Renal cortical epithelial cell (primary cell): ENCODE measurements at places on chromosomes 1 and 21. TPM values are rescaled to one million over a fixed set of nuclear protein-coding genes. Genes with fewer than 3 reads are reported as not detected.

The CNKSR1 gene
- total RNA-seq: 5.2 and 6.4 TPM in 2 replicates

The SLC45A1 gene
- 0.52 and 2.0 TPM in 2 replicates for total RNA-seq

- DNase-seq: no peak
These were observed 100.4 kb downstream of the MRPL39 start for GRCh38 chr21:25506887-25507286.

- DNase-seq: no peak
These were observed 107.2 kb downstream of the PLPPR5 start for GRCh38 chr1:98897479-98897878.

GRCh38 chr1:33984906-33985565, 121.2 kb downstream of the HMGB4 start:
- no peak for DNase-seq

GRCh38 chr1:85838238-85838637, 130.0 kb upstream of the ZNHIT6 start:
- no peak for DNase-seq

- DNase-seq: no peak
These were observed 829.2 kb upstream of the ADAMTS5 start for GRCh38 chr21:27796106-27796505.

- no peak for DNase-seq
These were observed 23.8 kb upstream of the MX1 start for GRCh38 chr21:41402231-41402630.

GRCh38 chr21:36321325-36322082, 1.5 kb downstream of the MORC3 start:
- DNase-seq: no peak

DNA sequence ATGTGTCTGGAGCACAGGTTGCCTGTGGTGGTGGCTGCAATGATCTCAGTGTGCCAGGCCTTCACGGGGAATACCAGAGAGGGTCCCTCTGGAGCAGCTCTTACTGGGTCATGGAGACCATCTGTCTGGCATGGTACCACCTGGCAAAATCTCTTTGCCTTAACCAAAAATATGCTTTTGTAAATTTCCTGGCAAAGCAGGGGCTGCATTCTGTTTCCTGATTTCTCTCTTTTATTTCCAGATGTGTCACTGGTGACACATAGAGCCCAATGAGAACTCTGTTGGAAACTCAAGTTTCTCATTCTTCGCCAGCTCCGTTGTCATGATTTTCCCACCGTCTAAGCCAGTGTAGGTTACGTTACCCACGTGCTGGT, 136.5 kb downstream of the FGGY start:
- no peak for DNase-seq
